ENCODE measurements at places on chromosomes 13 and 19.

DNA sequence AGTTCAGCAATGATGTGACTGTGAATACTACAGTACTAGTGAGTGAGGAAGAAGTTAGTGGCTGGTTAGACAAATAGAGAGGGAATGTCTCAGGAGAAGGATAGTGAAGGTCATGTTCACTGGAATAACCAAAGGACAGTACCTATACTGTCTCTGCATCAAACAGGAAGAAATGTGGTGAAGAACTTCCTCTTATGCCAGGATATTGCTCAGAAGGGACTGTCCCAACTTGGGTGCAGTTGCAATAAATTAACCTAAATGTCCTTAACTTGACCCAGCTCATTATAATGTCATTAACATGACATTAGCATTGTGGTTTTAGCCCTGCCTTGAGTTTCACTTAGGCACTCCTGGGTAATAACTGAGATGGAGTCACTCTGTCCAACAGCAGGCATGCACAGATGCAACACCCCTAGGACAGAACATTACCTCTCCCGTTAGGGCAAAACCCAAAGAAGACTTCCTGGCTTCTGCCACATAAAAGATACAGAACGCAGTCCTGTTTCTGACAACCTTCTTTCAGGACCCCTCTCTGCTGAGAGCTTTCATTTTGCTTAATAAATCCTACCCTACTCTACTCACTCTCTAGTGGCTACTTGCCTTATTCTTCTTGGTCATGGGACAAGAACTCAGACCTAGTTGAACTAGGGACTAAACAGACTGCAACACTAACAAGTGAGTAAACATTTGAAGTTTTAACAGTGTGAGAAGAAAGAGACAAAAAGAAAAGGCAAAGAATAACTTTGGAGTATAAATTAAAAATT is 1591.6 kb upstream of the MIR17HG start:
- DNase-seq, result no peak

DNA sequence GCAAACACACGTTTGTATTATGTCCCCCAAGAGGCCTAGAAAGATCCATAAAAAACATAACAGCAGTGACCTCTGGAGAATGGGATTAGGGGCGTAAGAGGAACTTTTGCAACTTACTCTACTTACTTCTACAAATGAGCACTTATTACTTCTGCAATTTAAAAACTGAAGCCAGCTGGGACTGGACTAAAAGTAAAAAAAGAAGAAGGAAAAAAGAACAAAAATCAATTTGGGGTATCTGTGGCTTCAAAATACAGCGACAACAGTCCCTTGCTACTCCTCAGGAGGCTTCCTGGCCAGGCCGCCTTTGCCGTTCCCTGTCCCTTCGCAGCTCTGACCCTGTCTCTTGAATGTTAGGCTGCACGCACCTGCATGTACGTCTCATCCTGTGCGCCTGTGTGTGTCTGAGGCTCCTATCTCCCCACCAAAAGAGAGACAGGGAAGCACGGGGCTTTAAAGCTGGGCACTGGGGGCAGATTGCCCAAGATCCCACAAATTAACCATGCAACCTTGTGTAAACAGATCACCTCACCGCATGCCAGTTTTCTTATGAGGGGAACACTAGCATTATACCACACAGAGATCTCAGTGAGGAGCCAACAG is 12.1 kb upstream of the FKRP start:
- DNase-seq, result no peak

- DNase-seq, result no peak
These were observed 43.8 kb upstream of the DCUN1D2 start for GRCh38 chr13:113534236-113534860.

- DNase-seq, result no peak
These were observed 85.4 kb downstream of the SLC7A1 start for GRCh38 chr13:29509999-29510589.

- no peak for DNase-seq
These were observed 1.6 kb downstream of the WDR88 start for GRCh38 chr19:33133438-33134031.

GRCh38 chr13:44669534-44669933 is 93.4 kb upstream of the TSC22D1 start:
- DNase-seq, result no peak

DNA sequence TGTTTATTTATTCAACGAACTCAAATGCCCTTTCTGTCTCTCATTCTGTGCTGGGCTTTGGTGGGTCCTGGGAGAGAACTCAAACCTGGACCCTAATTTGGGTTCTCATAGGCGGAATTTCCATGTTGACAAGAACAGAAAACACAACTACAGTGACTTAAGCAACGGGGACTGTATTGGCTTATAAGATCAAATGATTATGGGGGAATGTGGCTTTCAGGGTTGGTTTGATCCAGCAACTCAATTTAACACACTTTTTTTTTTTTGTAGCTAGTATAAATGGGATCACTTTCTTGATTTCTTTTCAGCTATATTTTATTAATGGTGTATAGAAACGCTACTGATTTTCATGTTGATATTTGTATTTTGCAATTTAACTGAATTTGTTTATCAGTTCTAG is 9.9 kb downstream of the FCHO1 start:
- DNase-seq, result no peak

DNA sequence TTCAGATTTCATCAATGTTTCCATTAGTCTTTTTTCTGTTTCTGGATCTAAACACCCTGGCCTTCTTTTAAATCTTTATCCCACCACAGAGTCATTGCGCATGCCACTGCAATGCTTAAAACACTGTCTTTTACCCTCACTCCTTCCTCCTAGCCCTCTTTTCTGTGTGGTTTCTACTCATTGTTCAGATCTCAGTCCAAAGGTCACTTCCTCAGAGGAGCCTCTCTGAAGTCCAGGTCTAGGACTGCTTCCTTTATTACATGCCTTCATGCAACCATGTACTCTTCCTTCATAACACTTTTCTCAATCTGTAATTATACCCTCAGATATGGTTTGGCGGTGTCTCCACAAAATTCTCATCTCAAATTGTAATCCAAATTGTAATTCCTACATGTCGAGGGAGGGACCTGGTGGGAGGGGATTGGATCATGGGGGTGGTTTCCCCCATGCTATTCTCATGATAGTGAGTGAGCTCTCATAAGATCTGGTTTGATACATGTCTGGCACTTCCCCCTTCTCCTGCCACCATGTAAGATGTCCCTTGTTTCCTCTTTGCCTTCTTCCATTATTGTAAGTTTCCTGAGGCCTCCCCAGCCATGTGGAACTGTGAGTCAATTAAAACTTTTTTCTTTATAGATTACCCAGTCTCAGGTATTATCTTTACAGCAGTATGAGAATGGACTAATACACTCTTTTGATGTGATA is 808.9 kb downstream of the DIAPH3 start:
- DNase-seq, result no peak

GRCh38 chr13:52104624-52105023 is 24.2 kb downstream of the NEK5 start:
- no peak for DNase-seq

GRCh38 chr13:100666124-100666523 is 8.5 kb downstream of the TMTC4 start:
- no peak for DNase-seq

- no peak for DNase-seq
These were observed 11.2 kb downstream of the CATSPERG start for GRCh38 chr19:38346837-38347236.

GRCh38 chr13:99501848-99502301 is 603 bp downstream of the TM9SF2 start:
- DNase-seq, result peak; percentile 63

DNA sequence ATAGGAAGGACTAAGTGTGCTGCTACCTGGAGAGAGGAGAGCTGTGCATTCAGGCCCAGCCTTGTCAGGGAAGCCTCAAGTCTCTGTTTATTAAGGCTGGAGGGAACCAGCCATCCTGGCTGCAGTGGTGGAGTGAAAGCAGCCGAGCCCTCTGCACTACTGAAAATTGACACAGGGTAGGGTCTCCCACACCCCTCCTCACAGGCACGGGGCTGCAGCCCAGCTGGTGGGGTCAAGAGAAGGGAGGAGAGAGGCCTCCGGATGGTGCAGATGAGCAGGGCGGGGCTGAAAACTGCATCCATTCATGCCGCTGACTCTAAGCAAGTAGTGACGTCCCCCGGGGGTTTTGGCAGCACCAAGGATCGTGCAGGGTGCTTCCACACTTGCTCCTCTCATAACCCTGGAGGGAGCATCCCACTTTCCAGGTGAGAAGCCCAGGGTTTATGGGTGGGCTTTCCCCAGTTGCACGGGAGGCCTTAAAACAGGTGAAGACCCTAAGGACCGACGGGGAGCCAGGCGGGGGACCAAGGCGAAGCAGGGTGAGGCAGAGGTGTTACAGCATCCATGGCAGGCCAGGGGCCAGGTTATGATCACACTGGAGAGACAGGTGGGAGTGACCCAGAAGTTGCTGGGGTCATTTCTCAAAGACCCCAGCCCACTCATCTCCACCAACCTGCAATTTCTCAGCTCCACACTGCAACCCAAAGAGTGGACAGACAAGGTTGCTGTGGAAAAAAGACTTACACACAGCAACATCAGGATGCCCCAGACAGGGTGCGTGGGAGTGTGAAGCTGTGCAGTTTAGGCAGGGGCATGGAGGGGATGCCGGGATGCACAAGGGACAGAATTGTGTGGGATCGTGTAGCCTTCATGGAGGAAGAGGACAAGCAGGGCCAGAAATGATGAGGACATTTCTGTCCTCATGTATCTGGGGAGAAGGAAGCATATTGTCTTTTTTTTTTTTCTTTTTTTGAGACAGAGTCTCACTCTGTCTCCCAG is 36.8 kb downstream of the VSTM2B start:
- no peak for DNase-seq

DNA sequence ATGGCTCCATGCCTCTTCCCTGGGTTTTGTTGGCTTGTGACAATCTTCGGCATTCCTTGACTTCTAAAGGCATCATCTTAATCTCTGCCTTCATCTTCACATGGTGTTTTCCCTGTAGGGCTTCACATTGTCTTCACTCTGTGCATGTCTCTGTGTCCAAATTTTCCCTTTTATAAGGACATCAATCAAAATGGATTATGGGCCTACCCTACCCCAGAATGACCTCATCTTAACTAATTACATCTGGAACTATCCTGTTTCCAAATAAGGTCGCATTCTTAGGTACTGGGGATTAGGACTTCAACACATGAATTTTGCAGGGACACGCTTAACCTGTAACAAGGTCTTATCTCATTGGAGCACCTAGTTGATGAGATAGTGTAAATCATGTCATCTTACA is 290.3 kb upstream of the KLF12 start:
- DNase-seq, result no peak
